A375 (cell line): ENCODE measurements at places on chromosomes 3 and 15. TPM values are rescaled to one million over a fixed set of nuclear protein-coding genes. Genes with fewer than 3 reads are reported as not detected.

NFKBIZ gene
- total RNA-seq, result 52.5 and 54.5 TPM in 2 replicates

PLA2G4E gene
- total RNA-seq, result not detected in 2 replicates

EIF4G1 gene
- total RNA-seq, result 320 and 331 TPM in 2 replicates

AHSG gene
- total RNA-seq, result not detected in 2 replicates

GNAT1 gene
- not detected in 2 replicates for total RNA-seq

LRRN1 gene
- total RNA-seq, result not detected in 2 replicates

LRIG1 gene
- 5.2 and 6.2 TPM in 2 replicates for total RNA-seq

CNTN4 gene
- 5.1 and 5.8 TPM in 2 replicates for total RNA-seq

HMG20A gene
- 30.0 and 42.0 TPM in 2 replicates for total RNA-seq
